GM12878 (cell line): ENCODE measurements at places on chromosomes 4 and X. TPM values are rescaled to one million over a fixed set of nuclear protein-coding genes. Genes with fewer than 3 reads are reported as not detected.

Gene TRAM1L1
- polyA plus RNA-seq, result not detected in 2 replicates

DNA sequence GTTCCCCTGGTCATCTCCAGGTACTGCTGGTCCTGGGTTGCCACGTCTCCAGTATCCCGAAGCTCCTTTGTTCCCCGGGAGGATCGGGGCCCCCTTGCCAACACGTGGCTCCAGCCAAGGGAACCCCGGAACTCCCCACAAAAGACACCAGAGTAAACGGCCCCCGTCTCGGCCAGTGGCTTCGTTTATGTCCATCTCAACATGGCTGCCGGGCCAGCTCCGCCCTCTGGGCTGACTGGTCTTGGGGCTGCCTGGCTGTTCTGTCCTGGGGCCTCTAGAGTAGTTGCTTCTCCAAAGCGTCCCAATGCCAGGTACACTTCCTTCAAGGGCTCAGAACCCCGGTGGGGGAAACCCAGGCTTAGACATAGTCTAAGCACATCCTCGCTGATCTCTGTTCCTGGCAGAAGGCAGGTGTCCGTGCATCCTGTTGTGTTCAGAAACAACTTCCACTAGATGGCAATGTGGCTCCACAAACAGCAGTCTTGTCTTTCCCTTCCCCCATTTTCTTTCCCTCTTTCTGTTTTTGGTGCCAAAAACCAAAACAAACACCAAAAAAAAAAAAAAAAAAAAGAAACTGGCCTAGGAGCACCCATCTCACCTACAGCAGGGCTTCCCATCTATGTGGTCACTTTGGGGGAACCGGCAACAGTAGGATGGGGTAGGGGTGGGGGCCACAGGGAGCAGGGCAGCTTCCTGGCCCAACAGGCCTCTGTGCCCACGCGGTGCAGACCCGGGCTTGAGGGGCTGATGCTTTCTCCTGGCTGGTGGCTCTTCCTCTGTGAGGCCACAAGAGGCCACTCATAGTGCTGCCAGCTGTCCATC lies 35.3 kb downstream of the NBDY start:
- peak; percentile 99 for DNase-seq
- peak overlapping the region; percentile 90 for H3K27ac ChIP-seq
- H3K4me1 ChIP-seq, result peaks cover 31% of the 10 kb centered on the region

- no peak overlapping the region for H3K4me3 ChIP-seq
- no peaks in the 10 kb centered on the region for H3K36me3 ChIP-seq
- no peaks in the 10 kb centered on the region for H3K27me3 ChIP-seq
- H3K4me1 ChIP-seq, result no peaks in the 10 kb centered on the region
Measured at GRCh38 chr4:66562276-66562806, 892.1 kb upstream of the EPHA5 start.

Gene ERVMER34-1
- not detected in 2 replicates for polyA plus RNA-seq

Gene ITM2A
- polyA plus RNA-seq, result 51.5 and 59.0 TPM in 2 replicates

GRCh38 chr4:138053641-138054301 lies 188.4 kb downstream of the SLC7A11 start:
- no peak for DNase-seq
- no peaks in the 10 kb centered on the region for H3K4me1 ChIP-seq
- H3K27me3 ChIP-seq, result no peaks in the 10 kb centered on the region
